ENCODE measurements at places on chromosomes 5 and 9. TPM values are rescaled to one million over a fixed set of nuclear protein-coding genes. Genes with fewer than 3 reads are reported as not detected.

The ZFP2 gene
- total RNA-seq = 0.85 TPM

The TNPO1 gene
- 107 TPM for total RNA-seq

The PCDHB15 gene
- not detected for total RNA-seq

The PCA3 gene
- total RNA-seq = not detected

The CARD19 gene
- total RNA-seq = 44.4 TPM

The TAF1L gene
- not detected for total RNA-seq

The ADGRV1 gene
- 0.02 TPM for total RNA-seq

The PRDM9 gene
- not detected for total RNA-seq

The BHMT2 gene
- not detected for total RNA-seq

The NRG2 gene
- total RNA-seq = 0.14 TPM
